GM04503 (cell line): ENCODE measurements at places on chromosomes 7 and 10.
A peak's percentile ranks its signal among the peaks of the same experiment; 100 is the strongest.

DNA sequence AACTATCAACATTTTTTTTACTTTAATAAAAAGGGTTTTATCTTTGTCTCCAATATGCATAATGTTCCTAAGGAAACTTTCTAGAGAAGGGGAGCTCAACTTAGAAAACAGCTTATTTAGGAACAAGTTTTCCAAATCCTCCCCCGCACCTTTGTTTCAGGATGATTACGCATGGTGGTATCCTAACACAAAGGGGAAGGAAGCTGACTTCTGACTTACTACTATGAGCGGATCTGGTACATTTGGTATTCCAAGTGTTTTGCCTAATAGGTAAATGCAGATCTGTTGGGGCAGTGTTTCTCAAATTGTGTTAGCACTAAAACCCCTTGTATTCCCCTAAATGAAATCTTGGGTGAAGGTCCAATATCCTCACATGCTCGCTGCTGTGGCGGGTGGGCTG, 229.3 kb upstream of the KLF14 start:
- DNase-seq: no peak

GRCh38 chr7:44084701-44085100, 2.4 kb upstream of the POLM start:
- no peak for DNase-seq

DNA sequence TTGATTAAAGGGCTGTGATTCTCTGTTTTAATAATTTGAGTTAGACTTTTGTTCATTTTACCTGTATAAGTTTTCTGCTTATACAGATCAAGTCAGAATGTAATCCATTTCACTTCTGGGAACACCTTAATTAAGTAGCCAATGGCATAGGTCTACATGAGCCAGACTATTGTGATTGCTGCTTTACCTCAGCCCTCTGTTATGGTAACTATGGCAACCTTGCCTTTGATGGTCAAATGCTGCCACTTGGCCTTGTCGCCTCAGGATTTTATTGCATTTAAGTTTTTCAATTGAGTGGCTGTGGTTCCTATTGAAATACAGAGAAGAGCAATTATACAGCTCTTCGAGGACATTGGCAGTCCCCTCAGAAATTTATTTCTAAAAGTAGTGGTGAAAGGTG, 64.3 kb upstream of the TMEM106B start:
- DNase-seq: no peak

DNA sequence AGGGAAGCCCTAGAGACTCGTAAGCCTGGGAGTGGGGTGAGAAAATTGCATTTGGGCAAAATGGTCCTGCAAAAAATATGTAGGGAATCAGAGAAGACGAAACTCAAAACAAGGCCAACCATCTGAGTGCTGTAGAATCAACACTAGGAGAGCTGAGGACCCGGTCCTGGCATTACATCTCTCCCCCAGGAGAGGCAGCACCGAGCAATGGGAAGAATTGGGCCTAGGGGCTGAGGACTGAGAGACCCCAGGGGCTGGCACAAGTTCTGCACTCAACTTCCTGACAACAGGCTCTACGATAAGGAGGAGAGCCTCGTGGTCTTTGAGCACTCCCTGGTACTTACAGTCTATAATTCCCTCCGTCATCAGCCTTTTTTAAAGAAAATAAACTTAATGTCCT, 47.6 kb downstream of the BPGM start:
- no peak for DNase-seq

DNA sequence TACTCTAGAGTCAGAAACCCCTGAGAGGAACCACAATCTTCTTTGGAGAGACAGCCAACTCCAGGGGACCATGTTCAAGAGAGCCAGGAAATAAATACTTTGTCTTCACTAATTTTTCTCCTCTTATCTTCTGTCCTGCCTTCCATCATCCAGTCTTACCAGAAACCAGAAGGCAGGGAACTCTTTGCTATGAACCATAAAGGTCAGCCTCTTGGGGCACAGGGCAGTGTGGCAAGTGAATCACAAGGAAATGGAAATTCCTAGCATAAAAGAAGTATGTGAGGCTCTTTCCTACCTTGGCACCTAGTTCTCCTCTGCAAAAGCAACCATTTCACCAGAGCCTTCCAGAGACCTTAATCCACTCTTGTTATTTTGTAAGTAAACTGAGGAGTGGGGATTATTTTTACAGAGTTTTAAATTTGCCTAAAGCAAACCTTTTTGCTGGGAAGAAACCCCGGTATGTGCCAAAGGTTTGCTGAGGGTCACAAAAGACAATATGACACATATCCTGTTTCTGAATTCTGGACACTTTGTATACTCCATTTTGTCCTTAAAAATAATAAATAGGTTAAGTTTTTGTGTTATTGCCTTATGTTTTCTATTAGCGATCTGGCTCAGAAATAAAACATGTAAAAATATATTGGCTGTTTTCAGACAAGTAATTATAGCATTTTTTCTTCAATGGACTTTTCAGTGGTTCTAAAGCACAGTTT, 87.1 kb downstream of the ADAM22 start:
- no peak for DNase-seq

GRCh38 chr10:126022841-126023240, 126.5 kb downstream of the FANK1 start:
- DNase-seq: no peak

DNA sequence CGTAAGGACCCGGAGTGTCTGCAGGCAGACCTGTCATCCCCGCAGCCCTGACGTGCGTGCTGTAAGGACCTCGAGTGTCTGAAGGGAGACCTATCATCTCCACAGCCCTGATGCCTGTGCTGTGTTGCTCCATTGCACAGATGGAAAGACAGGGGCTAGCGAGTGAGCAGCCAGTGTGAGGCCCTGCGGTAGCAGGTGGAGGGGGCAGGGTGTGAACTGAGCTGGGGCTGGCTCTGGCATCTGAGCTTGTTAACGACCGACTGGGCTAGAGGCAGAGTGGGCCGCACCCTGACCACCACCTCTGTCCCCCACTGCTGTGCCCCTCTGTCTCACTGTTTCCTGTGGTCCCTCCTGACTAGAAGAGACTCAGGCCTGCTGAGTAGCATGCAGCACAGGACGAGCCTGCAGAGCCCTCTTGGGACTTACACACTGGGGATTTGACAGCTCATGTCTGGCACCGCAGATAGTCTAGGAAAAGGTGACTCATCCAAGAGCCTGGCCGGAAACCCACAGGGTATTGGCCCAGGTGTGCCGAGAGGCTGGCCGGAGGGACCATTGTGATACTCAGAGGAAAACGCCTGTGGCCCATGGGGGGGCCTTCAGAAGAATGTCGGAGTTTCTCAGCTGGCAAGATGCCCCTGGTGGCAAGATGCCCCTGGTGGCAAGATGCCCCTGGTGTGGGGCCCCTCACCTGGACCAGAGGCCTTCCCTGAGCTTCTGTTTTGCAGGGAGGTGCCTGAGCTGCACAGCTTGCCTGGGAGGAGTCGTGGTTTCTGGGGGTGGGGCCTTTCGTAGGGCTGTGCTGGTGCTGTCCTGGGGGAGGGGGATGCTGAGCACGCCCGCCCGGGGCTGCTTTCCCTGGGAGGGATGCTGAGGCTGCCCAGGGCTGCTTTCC, 34.3 kb downstream of the INPP5A start:
- DNase-seq: peak; percentile 53

DNA sequence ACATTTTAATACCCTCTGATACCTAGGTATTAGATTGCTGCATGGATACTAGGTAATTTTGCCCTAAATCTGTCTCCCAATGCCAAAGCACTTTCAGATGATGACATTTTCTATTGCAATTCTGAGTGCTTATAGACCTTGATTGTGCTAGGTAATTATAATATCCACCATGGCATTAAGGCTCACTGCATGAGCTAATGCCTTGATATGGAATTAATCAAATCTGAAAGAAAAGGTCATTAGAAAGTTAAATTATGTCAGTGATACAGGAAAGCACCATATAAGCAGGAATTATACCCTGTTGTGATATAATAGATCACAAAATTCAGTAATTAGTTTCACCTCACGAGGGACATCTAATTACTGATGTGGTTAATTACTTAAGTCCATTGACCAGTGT, 521.4 kb downstream of the DNAJB9 start:
- DNase-seq: no peak

DNA sequence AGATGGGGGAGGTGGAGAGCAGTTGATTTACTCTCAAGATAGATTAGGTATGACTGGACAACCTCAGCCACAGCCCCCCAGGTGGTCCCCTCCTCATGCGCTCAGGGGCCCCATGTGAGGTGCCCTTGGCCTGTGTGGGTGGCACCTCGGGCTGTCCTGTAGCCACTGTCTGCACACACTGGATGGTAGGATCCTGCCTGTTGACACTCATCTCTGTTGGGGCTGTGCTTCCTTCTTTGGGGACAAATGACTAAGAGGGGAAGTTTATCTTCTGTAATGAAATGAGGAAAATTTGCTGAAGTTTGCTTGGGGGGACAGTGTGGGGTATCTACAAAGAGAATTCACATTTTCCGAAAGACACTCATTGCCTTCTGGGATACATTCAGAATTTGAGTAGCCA, 53.6 kb upstream of the ANTXRL start:
- DNase-seq: no peak

GRCh38 chr10:51082857-51083256, 8.6 kb downstream of the PRKG1 start:
- no peak for DNase-seq

GRCh38 chr10:76388321-76389023, 957.0 kb downstream of the LRMDA start:
- no peak for DNase-seq

DNA sequence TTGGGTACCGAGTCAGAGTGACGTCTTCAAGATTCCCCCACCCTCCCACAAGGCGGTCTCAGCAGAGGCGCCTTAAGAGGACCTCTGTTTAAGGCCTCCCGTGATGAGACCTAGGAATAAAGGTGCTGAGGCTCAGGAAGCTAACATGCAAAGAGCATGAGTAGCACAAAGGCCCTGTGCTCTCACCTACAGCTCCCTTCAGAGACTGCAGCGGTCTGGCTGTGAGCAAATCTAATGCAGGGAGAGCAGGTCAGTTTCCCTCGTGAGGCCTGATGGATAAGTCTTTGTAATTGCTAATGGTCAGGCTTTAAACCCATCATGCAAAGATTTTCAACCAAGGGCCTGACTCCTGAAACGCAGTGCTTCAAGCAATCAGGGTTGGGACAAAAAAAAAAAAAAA, 909.3 kb upstream of the GHITM start:
- no peak for DNase-seq

DNA sequence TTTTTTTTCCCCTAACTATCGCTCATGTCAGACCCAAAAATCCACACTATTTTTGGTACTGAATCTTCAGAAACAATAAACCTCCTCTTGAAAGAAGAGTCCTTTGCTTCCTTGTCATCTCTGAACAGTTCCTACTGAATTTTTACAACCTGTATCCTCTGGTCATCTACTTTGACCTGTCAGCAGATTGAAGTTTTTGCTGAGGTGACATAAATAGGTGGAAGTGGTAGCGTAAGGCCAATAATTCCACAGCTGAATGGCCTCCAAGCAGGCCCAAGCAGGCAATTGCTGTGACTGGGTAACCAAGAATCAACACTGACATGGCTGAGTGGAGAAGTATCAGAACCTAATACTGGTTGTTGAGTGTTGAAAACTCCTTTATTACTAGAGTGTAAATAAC, 117.4 kb upstream of the MAGI2 start:
- DNase-seq: no peak

DNA sequence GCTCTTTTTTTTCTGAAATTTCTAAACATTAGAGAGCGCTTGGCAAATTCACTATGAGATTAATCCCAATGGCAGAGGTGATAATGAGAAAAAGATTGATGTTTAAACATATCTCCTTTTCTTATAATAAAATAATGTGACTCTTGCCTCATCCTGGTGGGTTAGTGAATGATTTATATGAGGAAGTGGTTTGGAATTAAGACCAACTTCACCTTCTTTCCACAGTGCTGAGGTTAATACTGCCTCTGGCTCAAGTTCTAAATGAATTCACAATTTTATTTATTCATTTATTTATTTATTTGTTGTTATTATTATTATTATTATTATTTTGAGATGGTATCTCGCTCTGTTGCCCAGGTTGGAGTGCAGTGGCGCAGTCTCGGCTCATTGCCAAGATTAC, 40.5 kb upstream of the ADO start:
- DNase-seq: no peak
